ENCODE measurements at places on chromosomes 5 and 9.
A peak's percentile ranks its signal among the peaks of the same experiment; 100 is the strongest.

GRCh38 chr9:126959336-126959735 is 44.8 kb downstream of the RALGPS1 start:
- no peak for DNase-seq

DNA sequence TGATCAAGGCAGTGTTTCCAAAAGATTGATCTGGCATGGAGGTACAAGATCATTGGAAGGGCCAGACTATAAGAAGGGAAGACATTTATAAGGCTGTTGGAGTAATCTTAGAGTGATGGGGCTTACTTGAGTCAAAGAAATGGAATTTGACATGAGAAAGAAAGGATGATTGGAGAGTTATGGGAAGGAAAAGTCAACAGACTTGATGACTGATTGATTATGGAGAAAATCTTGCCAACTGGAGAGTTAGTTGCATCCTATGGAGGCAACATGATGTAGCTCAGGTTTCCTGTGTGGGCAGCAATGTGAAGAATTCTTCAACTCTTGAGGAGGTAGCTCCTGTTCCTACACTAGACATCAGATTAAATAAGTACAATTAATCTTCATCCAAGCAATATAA is 10.9 kb upstream of the MAST4 start:
- no peak for DNase-seq

GRCh38 chr5:153617190-153617589 is 126.7 kb downstream of the GRIA1 start:
- DNase-seq = no peak

DNA sequence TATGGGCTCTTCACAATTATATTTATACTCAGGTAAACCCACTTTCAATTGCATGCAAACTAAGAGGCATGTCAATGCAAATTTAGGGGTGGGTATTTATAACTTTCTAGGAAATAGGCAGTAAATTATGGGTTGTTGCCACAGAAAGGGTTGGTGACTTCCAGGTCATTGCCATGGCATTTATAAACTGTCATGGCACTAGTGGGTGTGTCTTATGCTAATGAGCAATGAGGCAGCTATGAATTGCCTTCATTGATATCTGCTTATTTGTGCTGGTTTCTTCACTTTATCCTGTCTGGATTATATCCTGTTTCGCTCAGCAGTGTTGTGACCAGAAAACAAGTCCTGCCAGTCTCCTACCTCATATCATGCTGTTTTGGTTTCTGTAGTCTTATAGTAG is 597.3 kb upstream of the DAB2 start:
- DNase-seq = no peak

GRCh38 chr5:132456296-132456986 is 34.1 kb downstream of the IRF1 start:
- DNase-seq = peak; percentile 42

DNA sequence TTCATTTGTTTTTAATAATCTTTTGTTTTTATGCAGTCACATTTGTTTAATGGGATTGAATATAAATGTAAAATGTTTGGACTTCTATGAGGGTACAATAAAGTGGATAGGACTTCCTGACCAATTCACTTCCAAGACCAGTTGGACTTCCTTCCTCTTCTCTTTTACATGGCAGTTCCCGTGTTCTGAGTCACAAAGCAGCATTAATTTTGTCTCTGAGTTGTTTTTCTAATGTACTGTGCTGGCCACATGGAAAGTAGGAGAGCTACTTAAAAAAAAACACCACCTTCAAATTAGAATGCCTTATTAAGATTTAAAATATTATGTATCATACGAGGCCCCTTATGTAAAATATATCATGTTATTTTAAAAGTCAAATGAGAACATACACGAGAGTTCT is 87.3 kb downstream of the CCDC171 start:
- DNase-seq = no peak

DNA sequence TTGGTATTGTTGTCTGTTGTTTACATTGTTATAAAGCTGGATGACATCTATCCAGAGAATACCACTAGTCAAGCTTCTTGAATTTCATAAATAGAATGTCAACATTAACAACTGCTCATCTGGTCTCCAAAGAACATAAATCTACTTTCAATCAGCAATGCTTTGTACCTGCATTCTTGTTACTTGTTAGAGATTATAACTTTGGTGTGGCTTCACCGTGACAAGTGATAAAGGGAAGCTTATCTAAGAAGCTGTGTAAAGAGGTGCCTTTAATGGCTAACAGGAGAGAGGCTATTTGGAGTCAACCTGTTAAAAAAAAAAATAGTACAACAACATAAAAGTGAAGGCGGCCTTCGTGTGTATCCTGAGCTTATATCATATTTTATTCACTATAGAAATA is 41.8 kb downstream of the MUSK start:
- no peak for DNase-seq

DNA sequence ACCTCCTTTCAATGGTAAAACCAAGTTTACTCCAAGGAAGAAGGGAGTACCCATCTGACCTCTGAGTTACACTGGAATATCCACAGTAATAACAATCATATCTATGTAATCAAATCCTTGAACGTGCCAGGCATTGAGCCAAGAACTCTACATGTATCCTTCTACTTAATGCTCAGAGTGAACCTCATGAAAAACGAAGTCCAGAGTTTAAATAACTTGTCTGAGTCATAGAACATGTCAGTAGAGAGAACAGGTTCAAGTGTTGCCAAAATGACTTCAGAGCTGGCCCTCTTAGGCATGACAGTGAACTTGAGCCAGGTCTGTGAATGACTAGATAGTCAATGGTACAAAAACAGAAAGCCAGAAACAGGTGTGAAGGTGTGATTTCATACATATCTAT is 164.1 kb upstream of the ZNF618 start:
- no peak for DNase-seq

- DNase-seq = no peak
Measured at GRCh38 chr9:137027369-137028262, at the start of gene ABCA2. Gene ABCA2, minus strand, starts transcription at chr9:137028237. Its CDS starts 97 bp downstream, at chr9:137028140.

DNA sequence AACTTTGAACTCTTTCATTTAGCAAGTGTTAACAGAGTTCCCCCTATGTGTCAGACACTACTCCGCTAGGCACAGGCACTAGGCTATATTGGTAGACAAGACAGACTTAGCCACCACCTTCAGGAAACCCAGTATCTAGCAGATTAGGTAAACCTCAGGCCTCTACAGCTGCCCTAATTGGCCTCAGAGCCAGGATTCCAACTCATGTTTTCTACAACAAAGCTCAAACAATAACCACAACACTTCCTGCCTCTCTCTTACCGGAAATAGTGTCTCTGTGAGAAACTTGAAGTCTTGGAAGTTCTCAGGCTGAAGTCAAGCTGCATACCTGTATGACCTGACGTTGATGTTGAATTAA is 116.6 kb upstream of the SLC44A1 start:
- DNase-seq = no peak

- DNase-seq = peak; percentile 54
Measured at GRCh38 chr5:56327809-56328208, 94.7 kb upstream of the ANKRD55 start.

- no peak for DNase-seq
Measured at GRCh38 chr5:383621-384020, 59.4 kb upstream of the EXOC3 start.

DNA sequence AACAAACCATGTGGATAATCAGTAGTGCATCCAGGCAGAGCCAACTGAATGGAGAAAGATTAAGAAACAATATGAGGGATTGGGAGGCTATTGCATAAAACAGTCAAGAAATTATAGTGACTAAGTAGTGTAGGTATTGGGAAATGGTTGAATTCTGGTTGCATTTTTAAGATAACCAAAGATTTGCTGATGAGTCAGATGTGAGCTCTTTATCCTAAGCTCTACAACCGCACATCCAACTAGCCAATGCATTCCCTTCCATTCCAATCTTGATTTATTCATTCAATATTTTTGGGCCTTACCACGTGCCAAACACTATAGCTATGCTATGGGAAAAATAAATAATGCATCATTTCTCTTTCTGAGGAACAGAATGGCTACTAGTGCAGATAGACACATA is 524.5 kb upstream of the RGMB start:
- no peak for DNase-seq

- no peak for DNase-seq
Measured at GRCh38 chr9:2778816-2779215, 61.5 kb downstream of the KCNV2 start.

DNA sequence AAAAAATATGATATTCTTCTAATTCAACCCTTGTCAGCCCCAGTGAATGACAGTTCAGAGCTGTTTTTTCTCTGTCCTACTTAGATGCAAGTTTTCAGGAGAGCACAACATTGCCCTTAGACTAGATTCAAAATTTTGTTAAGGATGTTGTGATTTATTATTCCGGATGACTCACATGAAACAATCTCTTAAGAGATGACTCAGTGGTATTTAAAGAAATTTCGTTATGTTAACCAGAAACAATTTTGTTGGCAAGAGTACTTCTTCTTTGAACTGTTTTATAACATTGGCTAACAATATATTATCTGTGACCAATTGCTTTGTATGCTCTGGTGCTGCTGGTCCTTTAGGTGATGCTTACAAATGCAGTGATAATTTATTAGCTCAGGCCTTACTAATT is 132.0 kb downstream of the IZUMO3 start:
- DNase-seq = no peak

DNA sequence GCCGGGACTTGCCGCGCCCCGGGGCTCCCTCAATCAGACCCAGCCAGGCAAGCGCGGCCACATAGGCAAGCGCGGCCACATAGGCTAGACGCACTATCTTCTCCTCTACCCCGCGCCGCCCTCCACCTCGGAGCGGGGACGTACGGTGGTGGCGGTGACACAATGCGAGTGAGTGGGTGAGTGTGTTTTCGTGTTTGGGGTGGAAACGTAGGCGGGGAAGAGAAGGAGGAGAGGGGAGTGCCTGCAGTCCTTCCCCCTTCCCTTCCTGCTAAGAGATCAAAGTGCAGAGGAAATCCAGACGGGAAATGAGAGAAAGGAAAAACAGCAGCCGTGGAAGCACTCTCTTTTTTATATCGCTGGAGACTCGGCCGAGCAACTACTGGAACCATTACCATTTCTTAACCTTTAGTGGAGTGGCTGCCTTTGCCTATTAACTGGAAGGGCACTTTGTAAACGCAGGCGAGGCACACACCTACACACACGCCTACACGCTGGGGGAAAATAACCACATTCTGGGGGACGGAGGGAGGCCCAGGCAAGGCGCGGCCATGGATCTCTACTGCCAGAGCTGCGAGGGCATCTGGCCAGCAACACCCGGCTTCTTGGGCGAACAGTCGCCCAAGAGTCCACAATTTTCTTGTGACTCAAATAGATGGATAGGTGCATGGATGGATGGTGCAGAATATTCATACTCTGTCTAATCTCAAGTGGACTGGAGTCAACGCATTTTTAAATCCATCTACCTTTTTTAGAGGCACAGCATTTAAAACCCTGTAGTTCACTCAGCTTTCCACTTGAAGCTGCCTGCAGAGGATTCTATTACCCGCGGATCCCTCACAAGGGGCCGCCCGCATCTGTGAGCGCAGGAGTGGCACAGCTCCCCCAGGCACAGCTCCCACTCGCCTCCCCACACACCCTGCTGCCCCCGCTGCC is 2.1 kb downstream of the EDIL3 start:
- DNase-seq = no peak

GRCh38 chr9:77794985-77795384 is 146.9 kb upstream of the GNA14 start:
- DNase-seq = no peak

- DNase-seq = no peak
Measured at GRCh38 chr5:136028782-136029742, at the start of gene TGFBI. Gene TGFBI, plus strand, starts transcription at chr5:136028988. Its CDS starts 68 bp downstream, at chr5:136029056.

- no peak for DNase-seq
Measured at GRCh38 chr5:178690208-178690607, 40.3 kb downstream of the ZNF354A start.

DNA sequence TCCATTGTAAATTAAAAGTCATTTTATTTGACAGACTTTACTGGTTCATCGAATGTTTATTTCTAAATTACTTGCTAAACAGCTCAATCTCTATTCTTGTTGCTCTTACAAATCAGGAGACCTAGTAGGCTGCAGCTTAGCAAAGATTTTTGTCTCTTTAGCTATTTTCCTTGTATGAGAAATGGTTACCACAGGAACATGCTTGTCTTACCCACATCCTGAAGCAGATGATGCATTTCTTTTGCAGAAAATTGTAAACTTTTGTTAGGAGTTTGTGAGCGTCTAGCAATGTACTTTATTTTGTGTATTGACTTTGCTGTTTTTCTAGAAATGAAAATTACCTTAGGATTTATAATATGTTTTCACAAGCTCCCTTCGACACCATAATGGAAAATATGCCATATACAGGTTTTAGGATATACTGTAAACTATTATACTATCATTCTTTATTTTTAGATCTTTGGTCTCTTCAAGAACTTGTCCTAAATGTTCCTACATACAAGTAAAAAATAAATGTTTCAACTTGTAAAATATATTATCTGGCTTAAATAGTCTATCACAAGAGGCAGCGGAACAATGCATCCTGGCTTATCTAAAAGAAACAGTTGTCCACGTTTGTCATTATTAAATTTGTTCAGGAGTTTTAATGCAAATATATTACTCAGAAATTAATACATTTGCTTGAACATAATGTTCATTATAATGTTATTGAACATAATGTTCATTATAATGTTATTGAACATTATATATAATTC is 54.1 kb downstream of the SPEF2 start:
- DNase-seq = no peak

- DNase-seq = no peak
Measured at GRCh38 chr5:140875085-140876065, at the start of gene PCDHA12. Gene PCDHA12, plus strand, starts transcription at chr5:140875308. Its CDS starts 165 bp downstream, at chr5:140875473.

- DNase-seq = no peak
Measured at GRCh38 chr9:135704483-135704882, 2.5 kb downstream of the KCNT1 start.

DNA sequence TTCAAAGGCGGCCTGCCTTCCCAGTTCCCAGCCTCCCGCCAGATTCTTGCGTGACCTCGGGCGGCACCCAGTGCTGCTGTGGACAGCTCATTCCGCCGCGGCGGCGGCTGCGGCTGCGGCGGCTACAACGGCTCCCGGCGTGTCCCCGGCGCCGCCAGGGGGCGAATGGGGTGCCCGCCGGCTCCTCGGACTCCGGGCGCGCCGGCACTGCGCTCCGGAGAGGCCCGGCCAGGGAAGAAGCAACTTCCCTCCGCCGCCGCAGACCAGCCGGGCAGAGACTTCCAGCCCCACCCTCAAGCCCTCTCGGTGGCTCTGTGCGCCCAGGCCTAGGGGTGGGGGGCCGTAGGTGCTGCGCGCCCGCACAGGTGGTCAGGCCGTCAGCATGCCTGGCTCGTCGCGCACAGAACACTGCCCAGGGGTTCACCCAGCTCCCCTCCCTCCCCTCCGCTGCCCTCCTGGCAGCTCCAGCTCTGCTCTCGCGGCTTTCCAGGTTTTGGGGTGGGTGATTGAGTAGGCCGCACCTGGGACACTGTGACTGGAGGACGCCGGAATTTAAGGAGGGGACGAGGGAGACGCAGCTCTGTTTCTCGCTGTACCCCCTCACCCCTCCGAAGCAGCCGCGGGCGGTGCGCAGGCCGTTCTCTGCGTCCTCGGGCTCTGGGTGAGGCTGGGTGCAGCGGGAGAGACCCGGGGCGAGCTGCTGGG is 20.2 kb downstream of the IGIP start:
- DNase-seq = peak; percentile 40
